ENCODE measurements at places on chromosomes 1 and 21.

GRCh38 chr1:157193219-157193618, 55.0 kb upstream of the ETV3 start:
- no peak for DNase-seq

DNA sequence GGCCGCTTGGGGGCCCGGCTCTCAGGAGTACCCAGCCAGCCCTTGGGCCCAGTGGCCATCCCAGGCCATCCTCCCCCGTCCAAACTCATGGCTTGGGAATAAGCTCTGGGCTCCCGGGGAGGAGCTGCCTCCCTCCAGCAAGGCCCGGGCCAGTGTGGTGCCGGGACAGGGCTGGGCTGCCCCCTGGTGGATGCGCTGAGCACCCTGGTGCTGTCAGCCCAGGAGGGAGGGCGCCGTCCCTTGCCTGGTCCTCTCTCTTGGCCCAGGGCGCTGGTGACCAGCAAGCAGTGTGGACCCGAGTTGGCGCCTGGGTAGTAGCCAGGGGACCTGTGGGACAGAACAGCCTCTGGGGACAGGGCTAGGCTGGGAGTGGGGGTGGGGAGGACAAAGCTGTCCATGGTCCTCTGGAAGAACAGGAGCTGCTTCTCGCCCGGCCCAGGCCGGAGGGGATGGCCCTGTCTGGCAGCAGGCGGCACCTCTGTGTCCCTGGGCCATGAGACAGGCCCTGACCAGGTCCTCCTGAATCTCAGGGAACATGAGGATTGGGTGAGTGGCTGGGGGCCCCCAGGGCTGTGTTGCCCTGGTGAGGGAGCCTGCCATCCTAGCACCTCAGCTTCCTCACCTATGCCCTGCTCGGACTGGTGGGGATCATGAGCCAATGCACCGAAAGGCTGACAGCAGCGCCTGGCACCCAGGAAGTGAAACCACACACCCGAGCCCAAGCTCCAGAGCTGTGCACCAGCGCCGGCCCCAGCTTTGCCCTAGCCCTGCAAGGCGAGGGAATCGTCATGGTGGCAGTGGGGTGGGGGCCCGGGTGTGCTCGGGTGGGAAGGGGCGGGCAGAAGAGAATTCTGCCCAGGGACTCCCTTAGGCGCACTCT, 9.4 kb downstream of the MORN1 start:
- DNase-seq: no peak

DNA sequence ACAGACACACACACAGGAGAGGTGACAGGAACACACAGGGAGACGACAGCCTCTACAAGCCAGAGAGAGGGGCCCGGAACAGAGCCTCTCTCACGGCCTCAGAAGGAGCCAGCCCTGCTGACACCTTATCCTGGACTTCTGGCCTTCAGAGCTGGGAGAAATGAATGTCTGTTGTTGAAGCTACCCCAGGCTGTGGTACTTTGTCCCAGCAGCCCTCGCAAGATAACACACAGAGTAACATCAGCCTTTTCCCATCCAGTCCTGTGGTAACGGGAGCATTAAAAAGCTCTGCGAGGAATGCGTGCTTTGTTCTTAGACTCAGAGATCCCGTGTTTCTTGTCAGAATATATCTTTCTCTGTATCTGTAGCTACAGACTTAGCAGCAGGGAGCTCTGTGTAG, 131.2 kb downstream of the SIM2 start:
- DNase-seq: no peak

DNA sequence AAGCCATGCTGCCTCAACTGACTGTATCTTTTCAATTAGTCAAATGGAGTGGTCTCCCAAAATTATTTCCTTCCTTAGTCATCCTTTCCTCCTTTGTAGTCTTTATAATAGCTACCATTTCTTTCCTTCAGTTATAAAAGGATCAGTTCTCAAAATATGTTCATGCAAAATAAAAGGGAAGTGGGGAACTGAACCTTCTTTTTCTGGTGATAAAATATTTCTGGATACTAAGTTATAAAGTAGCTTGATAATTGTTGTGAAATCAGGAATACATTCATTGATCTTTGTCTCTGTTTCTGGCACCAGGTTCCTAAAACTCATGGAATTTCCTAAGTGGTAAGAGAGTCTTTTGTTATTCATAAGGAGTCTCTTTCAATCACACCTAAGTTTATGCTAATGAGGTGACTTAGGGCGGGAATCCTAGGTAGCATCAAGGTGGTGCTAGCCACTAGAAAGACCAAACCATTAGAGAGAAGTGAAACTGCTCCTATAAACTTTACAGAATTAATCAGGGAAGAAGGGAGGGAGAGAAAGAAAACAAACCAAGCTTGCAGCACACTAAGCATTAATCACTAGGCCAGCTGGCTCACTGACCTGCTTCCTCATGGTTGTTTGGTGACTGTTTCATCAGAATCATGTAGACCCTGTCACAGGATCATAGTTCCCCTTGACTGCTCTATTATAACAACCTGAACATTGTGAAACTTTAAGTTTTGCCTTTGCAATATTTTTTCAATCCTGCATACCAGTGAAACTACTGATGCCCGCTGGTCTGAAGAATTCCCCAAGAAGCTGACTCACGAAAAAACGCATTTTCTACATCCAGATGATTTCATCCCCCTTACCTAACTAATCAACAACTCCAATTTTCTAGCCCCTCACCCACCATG, 161.6 kb upstream of the PTBP2 start:
- DNase-seq: no peak

- no peak for DNase-seq
These were observed 14.6 kb upstream of the TRNP1 start for GRCh38 chr1:26978901-26979300.

DNA sequence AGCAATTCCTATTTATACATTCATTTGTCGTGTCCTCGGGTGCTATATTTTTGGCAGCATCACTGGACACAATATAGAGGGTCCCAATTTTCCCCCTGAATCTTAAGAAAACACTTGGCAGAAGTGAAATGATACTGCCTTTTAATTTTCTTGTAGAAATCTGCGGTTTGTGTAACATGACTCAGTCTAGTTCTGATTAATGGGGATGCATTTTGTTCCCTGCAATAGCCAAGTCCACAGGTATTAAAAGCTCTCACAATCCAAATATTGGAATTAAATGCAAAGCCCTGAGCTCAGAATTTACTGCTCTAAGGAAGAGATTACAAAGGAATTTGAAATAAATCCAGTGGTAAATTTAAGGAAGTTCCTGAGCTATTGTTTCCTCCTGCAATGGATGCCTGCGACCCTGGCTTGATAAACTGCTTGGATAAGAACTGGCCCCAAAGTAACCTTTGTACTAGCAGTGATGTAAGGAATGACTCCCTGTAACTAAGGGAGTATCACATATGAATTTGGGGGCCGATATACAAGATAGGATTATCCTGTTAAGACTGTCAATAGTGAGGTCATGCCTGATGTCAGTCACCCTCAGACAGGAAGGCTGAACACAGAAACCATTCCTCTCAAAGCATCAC, 349.7 kb upstream of the C1orf87 start:
- DNase-seq: no peak

- no peak for DNase-seq
These were observed 89.5 kb downstream of the SCMH1 start for GRCh38 chr1:41152622-41153044.

- DNase-seq: no peak
These were observed 104.5 kb upstream of the LMO4 start for GRCh38 chr1:87224201-87224600.

DNA sequence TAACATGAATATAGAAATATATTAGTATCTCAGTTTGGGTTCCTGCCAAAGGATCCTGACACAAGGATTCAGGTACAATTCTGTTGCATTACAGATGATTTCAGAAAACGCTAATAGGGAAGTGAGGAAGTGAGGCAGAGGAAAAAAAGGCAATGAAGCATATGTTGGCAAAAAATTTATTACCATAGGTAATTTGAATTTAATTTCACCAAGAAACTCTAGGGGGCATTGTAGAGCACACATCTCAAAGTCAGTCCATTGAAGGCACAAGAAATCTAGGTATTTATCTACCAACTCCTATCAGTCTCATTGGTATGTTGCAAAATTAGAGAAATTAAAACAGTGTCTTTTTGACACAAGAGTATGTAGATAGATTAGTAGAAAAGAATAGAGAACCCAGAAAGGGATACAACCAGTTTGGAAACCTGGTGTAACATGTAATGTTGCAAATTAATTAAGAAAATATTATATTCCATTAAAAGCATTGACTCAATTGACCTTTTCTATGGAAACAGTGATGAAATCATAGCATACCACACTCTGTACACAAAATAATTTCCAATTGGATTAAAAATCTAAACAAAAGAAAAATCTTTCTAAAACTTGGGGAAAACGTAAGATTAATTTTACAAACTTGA, 104.9 kb upstream of the SNX7 start:
- DNase-seq: peak; percentile 5

DNA sequence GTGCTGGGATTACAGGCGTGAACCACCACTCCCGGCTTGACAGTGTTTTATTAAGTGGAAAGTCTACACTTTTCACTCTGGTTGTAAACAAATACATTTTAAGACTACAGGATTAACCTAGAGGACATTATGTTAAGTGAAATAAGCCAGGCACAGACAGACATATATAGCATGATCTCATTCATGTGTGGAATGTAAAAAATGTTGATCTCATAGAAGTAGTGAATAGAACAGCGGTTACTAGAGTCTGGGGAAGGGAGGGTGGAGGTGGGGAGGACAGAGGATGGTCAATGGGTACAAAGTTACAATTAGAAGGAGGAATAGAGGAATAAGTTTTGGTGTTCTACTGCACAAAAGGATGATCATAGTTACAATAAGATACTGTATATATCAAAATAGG, 16.9 kb downstream of the CTH start:
- DNase-seq: no peak

- DNase-seq: no peak
These were observed 519.2 kb downstream of the KIF26B start for GRCh38 chr1:245673881-245674414.

- DNase-seq: no peak
These were observed 7.7 kb downstream of the NOC2L start for GRCh38 chr1:951364-951763.

DNA sequence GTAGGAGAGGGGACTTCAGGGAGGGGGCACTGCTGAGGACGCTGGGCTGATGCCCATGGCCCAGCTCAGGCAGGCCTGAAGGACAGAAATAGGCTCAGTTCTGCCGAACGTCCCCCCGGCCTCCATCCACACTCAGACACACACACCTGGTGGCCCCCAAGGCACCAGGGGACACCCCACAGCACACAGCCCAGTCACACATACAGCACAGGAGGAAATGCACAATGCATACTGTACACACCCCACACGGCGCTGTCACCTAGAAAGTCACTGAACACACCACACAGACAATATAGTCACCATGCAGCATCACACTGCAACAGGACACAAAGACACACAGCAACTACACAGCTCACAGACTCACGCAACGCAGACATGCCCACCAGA, 562 bp downstream of the SYTL1 start:
- no peak for DNase-seq

DNA sequence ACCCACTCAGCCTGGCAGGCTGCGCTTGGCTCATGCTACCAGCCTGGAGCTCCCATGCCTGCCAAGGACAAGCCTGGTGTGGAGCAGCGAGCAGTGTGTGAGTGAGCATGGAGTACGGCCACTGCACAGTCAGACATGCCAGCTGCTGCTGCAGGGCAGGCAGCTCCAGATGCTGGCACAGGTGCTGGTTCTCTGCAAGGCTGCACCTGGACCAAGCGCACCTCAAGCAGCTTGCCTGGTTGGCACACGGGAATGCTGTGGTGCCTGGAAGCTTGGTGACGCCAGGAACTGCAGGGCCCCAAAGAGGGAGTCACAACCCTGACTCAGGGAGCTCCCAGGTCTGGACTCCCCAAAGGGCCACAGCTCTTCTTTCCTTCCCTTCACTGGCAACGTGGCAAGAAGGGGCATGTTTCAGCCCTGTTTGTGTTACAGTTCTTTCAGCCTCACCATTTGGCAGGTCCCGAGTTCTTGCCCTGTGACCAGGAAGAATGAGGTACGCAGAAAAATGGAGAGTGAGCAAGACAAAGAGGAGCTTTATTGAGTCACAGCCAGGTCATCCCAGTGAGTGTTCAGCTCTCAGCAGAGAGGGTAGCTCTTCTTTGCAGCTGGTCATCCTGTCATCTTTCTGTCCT, 26.1 kb downstream of the ACOT7 start:
- no peak for DNase-seq

DNA sequence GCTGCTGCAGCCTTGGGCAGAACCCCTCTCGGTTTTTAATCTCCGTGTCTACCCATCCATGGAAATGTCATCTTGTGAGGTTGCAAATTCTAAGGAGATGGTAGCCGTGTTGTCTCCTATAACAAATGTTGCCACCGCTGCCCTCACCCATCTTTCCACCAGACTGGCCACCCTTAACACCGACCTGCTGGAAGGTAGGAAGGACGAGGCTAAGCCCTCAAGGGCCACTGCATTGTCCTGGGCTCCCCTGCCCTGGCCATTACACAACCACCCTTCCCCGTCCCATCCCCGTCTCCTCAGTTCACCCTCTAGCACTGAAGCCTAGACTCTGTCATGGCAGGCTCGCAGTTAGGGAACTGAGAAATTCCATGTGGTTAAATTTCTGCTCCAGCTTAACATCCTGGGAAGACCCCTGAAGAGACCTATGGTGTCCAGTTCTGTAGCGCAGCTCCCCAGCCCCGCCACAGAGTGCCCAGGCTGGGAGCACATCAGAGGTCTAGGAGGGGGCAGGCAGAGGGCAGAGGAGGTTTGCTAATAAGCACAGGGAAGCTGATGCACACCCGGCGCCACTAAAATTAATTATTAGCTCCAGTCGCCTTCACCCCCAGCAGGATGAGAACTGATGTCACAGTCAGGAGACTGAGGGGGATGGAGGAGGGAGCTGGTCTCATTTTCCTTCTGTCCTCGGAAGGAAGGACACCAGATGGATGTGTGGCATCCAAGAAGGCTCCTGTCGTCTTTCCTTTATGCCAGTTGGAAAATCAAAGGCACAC, 38.3 kb downstream of the STUM start:
- no peak for DNase-seq

- DNase-seq: no peak
These were observed 880 bp downstream of the IGSF21 start for GRCh38 chr1:18108299-18109057.

- no peak for DNase-seq
These were observed 60.9 kb downstream of the TNN start for GRCh38 chr1:175128523-175128922.

DNA sequence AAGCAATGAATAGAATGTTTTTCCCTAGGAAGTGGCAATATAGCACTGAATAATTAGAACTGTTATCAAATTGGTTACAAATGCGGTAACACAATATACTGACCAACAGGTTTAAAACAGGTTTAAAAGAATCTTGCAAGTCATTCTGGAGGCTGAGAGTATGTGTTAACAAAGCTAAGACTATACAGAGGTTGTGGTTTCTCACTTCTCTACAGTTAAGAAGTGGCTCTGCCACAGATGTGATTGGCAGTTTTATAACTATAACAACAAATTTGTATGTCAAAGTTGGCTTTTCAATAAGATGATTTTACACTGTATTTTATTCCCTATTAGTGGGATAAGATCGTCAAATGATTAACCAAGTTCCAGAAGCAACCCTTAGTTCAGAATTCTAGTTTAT, 7.1 kb downstream of the ANGEL2 start:
- DNase-seq: no peak

All from NCI-H1417 (cell line).